Osteocyte (in vitro differentiated cells): ENCODE measurements at places on chromosomes 2 and 18. TPM values are rescaled to one million over a fixed set of nuclear protein-coding genes. Genes with fewer than 3 reads are reported as not detected.

The PMAIP1 gene
- 23.0 and 24.4 TPM in 2 replicates for total RNA-seq

The EFR3B gene
- total RNA-seq, result 1.0 and 1.3 TPM in 2 replicates

The IL1R2 gene
- total RNA-seq, result not detected in 2 replicates

The KCNIP3 gene
- 0.57 and 1.4 TPM in 2 replicates for total RNA-seq

The CNGA3 gene
- total RNA-seq, result not detected in 2 replicates

The MYOM1 gene
- total RNA-seq, result 0.46 and 0.63 TPM in 2 replicates

The PLA2R1 gene
- 70.1 and 78.9 TPM in 2 replicates for total RNA-seq

The C2orf76 gene
- 11.1 and 11.5 TPM in 2 replicates for total RNA-seq

The TMEM37 gene
- 0.21 and 0.40 TPM in 2 replicates for total RNA-seq

The UGT1A3 gene
- not detected in 2 replicates for total RNA-seq

The CSRNP3 gene
- 1.5 and 1.9 TPM in 2 replicates for total RNA-seq

The GPR35 gene
- total RNA-seq, result 2.5 and 3.6 TPM in 2 replicates

The ABCG5 gene
- total RNA-seq, result not detected in 2 replicates

The ASB18 gene
- total RNA-seq, result not detected in 2 replicates

The BOLL gene
- total RNA-seq, result not detected in 2 replicates

The NOSTRIN gene
- not detected in 2 replicates for total RNA-seq

The TGFA gene
- 0.08 TPM in 1 of 2 replicates, not detected in the other for total RNA-seq

The OSBPL6 gene
- total RNA-seq, result 3.7 and 3.9 TPM in 2 replicates

The CAMKMT gene
- total RNA-seq, result 8.9 and 10.9 TPM in 2 replicates

The NT5DC4 gene
- not detected in 2 replicates for total RNA-seq
